ENCODE measurements at places on chromosomes 3 and 15. TPM values are rescaled to one million over a fixed set of nuclear protein-coding genes. Genes with fewer than 3 reads are reported as not detected.

The NEO1 gene
- total RNA-seq = 26.2 TPM

The RNU5B-1 gene
- total RNA-seq = not detected

The PPP1R14D gene
- total RNA-seq = not detected

The PRR23A gene
- not detected for total RNA-seq

The MAP1A gene
- 108 TPM for total RNA-seq

The GOLGA8G gene
- total RNA-seq = not detected

The ANKRD34C gene
- not detected for total RNA-seq

The SLC2A2 gene
- total RNA-seq = not detected

The PROS1 gene
- total RNA-seq = 109 TPM

The SCG5 gene
- total RNA-seq = 16.7 TPM

The LRRC15 gene
- total RNA-seq = 10.0 TPM

The GOLGA6L7 gene
- total RNA-seq = not detected

The GP9 gene
- not detected for total RNA-seq

The ABHD10 gene
- 12.2 TPM for total RNA-seq

The HMCES gene
- total RNA-seq = 11.1 TPM

The PIGBOS1 gene
- total RNA-seq = 9.5 TPM

The MESP2 gene
- 2.9 TPM for total RNA-seq

The NR2E3 gene
- 0.63 TPM for total RNA-seq

The DLEC1 gene
- total RNA-seq = 0.09 TPM

The GREM1 gene
- 181 TPM for total RNA-seq

The FAM3D gene
- not detected for total RNA-seq

The MKRN2OS gene
- total RNA-seq = not detected

The INKA1 gene
- total RNA-seq = 4.4 TPM
